ENCODE measurements at places on chromosomes 11 and 22. TPM values are rescaled to one million over a fixed set of nuclear protein-coding genes. Genes with fewer than 3 reads are reported as not detected.

TMEM121B gene
- total RNA-seq: 0.09 TPM

GTPBP1 gene
- total RNA-seq: 26.8 TPM

TRIM49 gene
- total RNA-seq: not detected

CFAP300 gene
- 12.7 TPM for total RNA-seq

RCOR2 gene
- total RNA-seq: 3.3 TPM

SCGB2A2 gene
- total RNA-seq: not detected

OR52A1 gene
- not detected for total RNA-seq

LINC01488 gene
- not detected for total RNA-seq

ESAM gene
- total RNA-seq: 1.5 TPM

UBQLN3 gene
- not detected for total RNA-seq

C11orf58 gene
- total RNA-seq: 267 TPM

SELENOH gene
- total RNA-seq: 139 TPM

GSTT2 gene
- total RNA-seq: not detected

Measured in fibroblast of the aortic adventitia (primary cell).